HepG2 (cell line): ENCODE measurements at places on chromosomes 13 and 19.

GRCh38 chr13:89163096-89163495 lies 1491.9 kb downstream of the SLITRK5 start:
- no peak for DNase-seq

DNA sequence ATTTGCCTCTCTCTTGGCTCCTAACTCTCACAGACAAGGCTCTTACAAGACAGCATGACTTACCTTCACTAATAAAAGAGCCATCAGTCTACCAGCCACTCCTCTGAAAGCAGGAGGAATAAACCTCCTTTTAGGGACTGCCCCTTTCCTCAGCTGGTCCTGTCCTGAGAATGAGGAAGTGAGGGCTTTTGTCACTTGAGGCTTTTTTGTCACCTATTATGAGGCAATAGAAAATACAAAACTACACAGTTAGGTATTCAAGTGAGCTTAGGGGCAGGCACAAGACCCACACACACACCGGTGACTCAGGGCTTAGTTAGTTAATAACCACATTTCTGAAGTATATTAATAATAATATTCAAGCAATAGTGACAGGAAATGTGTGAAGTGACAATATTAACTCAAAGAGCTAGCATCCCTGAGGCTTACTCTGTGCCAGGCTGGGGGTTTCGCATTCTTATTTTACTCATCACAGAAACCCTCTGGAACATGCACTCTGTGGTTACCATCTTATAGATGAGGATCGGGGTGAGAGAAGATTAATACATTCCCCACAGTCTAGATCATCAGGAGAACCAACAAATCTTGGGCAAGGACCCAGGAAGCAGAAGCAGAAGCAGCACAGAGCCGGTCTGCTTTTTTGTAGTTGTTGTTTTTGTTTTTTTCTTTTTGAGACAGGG lies 379.9 kb downstream of the LIG4 start:
- DNase-seq, result no peak

DNA sequence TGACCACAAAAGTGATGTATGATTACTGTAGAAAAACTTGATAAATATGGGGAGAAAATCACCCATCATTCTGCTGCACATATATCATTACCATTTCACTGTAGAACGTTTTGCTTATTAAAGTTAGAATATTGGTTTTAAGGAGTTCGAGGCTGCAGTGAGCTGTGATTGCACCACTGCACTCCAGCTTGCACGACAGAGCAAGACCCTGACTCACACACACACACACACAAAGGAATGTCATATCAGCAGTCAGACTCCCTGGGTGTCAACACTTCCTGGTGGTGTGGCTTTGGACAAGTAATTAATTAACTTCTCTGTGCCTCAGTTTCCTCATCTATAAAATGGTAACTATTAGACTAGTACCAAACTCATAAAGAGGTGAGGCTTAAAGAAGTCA lies 11.3 kb upstream of the PNMA8A start:
- no peak for DNase-seq

GRCh38 chr19:33508941-33509614 lies 12.5 kb downstream of the PEPD start:
- no peak for DNase-seq

GRCh38 chr19:17020385-17020784 lies 6.2 kb downstream of the CPAMD8 start:
- no peak for DNase-seq

DNA sequence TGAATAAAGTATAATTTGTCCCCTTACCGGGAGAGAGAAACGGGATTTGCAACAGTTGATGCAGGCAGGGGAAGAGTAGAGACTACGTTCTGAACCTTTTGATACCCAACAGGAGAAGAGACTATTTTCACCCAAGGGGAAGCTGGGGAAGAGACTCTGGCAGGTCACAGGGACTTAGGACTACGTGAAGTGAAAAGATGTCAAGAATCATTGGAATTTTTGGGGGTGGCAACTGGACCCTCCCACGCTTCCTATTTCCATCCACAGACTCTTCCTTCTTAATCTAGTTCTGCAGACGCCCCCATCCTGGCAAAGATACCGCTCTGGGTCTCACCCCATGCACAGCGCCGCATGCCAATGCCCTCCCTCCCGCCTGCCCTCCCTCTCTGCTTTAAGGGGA lies 13.8 kb downstream of the CABP5 start:
- no peak for DNase-seq

- no peak for DNase-seq
These were observed 290.2 kb downstream of the IRS2 start for GRCh38 chr13:109496216-109496615.

- DNase-seq, result no peak
These were observed 654 bp upstream of the MEGF8 start for GRCh38 chr19:42324655-42325307.

GRCh38 chr13:60062502-60062901 lies 101.2 kb downstream of the DIAPH3 start:
- DNase-seq, result no peak

GRCh38 chr13:87952377-87952776 lies 281.2 kb downstream of the SLITRK5 start:
- no peak for DNase-seq

- DNase-seq, result no peak
These were observed 1838.2 kb upstream of the PRR20A start for GRCh38 chr13:55302568-55302967.

- no peak for DNase-seq
These were observed 671.6 kb downstream of the PCDH9 start for GRCh38 chr13:66558506-66558905.

GRCh38 chr13:46468570-46469463 lies 81.8 kb upstream of the RUBCNL start:
- DNase-seq, result no peak

GRCh38 chr19:10421240-10422045 lies 1.1 kb downstream of the PDE4A start:
- no peak for DNase-seq

DNA sequence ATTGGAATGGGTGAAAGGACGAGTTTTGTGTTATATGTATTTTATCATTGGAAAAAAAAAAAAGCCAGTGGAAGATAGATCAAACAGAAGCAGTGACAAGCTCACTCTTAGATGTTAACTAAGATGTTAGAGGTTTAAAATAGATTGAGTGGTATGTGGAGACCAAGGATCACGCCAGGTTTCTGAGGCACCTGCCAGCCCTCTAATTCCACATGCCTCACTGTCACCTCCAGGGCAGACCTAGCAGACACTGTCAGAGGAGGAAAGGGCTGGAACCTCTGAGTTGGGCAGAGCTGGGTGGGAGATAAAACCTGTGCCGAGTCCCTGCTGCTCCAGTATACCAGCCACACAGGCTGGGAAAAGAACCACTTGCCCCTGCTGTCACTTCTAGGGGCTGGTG lies 57.5 kb upstream of the SIAH3 start:
- DNase-seq, result no peak

GRCh38 chr13:33509642-33510229 lies 224.2 kb upstream of the STARD13 start:
- DNase-seq, result no peak

DNA sequence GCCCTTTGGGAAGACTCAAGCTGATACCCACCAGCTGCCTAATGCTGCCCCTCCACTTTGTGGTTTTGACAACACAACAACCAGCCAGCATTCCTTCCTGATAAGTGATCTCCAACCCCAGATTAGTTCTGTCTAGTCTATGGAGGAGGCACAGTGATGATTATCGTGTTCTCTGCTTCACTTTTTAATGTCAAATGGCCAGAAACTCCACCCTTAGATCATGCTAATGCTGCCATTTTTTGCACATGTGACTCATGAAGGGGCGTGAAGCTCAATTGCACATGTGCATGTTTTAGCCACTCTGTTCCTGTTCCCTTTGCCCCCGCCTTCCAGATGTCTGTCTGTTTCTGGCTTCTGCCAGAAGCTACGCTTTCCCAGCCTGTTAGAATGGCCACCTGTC lies 199.8 kb downstream of the COG6 start:
- no peak for DNase-seq

DNA sequence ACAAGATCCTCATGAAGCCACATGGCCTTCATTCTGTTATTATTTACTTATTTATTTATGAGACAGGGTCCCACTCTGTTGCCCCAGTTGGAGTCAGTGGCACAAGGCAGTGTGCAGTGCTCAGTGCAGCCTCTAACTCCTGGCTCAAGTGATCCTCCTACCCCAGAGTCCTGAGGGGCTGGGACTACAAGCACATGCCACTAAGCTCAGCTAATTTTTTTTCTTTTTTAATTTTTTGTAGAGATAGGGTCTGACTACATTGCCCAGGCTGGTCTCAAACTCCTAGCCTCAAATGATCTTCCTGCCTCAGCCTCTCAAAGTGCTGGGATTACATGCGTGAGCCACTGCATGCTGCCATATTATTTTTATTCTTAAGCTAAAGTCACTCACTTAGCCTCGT lies 241.4 kb downstream of the UQCRFS1 start:
- DNase-seq, result no peak

- no peak for DNase-seq
These were observed 776.6 kb downstream of the UQCRFS1 start for GRCh38 chr19:28436320-28436719.

DNA sequence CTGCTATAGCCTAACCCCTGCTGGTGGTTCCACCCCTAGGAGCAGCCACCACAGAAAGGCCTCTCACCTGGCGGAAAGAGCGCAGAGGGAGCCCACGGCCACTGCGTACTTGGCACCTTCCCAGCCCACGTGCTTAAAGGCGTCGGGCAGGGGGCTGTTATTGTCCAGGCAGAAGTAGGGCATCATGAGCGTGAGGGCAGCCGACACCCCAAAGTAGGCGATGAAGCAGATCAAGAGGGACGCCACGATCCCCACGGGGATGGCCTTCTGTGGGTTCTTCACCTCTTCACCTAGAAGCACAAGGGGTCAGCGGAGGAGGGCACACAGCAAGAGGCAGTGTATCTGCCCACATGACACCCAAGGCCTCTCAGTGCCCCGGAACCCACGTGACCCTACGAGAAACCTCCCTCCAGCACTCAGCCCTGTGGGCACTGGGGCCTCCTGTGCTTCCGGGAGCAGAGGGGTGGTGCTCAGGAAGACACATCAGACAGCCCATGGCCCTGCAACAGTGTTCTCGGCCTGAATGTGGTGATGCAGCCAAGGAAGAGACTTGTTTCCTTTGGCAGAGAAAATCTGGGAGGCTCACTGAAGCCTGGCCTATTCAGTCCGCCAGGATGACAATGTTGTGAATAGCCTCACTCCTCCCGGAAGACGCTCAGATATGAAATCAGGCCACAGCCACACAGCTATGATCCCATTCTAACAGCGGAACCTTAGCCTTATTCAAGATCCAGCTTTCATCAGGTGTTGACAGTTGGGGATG lies 72.1 kb downstream of the SLC7A1 start:
- DNase-seq, result no peak

DNA sequence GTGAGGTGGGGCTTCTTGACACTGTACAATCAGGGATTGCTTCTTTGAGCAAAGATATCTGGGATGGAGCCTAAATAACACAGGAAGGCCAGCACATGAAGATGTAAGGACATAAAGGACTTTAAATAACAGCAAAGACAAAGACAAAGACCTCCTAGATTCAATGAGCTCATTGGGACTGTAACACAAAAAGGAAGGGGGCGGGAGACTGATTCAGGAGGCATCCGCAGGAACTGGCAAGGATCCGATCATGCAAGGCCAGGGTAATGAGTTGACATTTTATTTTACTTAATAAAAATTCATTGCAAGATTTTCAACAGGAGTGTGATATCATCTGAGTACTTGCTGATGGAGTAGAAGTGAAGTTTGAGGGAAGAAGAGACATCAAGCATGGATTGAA lies 121.5 kb downstream of the LHFPL6 start:
- no peak for DNase-seq

GRCh38 chr13:29301027-29301426 lies 294.5 kb downstream of the SLC7A1 start:
- no peak for DNase-seq

GRCh38 chr13:110759710-110760109 lies 46.2 kb downstream of the ING1 start:
- no peak for DNase-seq

DNA sequence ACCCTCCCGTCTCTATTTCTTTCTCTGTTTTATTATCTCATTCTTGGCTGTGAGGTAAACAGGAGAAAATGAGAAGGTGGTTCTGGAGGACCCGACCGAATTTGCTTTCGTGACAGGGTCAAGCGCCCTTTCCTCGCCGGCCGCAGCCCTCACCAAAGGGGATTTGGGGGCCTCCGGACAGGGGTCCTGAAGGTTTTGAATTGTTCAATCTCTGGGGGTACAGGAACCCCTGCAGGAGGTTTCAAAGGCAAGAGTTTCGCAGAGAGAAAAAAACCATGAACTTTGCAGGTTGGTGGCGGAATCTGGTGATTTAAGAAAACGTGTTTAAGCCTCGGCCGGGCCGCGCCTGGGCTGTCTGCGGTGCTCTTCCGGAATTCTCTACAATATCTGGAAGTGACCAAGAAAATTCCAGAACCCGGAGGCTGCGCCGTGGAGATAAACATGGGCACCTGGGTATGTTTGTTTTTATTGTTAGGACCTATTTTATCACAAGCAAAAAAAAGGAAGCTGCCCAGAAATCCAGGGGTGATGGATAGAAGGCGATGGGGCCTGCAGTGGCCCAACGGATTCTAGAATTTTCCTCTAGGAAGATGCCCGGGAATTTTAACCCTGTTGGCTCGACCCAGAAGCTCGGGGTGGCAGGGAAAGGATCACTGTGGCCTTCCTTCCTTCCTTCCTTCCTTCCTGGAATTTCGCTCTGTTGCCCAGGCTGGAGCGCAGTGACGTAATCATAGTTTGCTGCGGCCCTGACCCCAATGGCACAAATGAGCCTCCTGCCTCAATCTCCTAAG lies 14.2 kb upstream of the PTBP1 start:
- DNase-seq, result no peak

- no peak for DNase-seq
These were observed 71.8 kb downstream of the TNFSF11 start for GRCh38 chr13:42645717-42646116.

DNA sequence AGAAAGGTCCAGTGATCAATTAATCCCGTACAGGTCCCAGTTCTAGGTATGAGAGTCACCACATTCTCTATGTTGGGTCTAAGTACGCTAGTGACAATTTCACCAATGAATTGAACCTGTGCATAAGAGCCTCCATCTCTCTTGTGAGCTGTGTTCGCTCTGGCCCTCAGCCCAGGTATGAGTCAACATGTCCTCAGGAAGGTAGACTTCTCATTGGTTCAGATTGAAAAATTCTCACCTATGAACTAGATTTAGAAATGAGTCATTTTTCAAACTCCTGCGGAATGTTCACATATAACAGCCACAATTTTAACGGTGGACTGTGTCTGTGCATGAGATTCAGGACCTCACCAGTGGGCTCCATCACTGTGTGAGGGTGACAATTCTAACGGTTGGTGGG lies 12.7 kb upstream of the ZNF43 start:
- DNase-seq, result no peak

GRCh38 chr13:48398450-48399095 lies 14.3 kb downstream of the LPAR6 start:
- DNase-seq, result no peak

GRCh38 chr19:35207391-35207871 lies 21.1 kb downstream of the FAM187B start:
- DNase-seq, result no peak
